ENCODE measurements at places on chromosomes 3 and 15.

DNA sequence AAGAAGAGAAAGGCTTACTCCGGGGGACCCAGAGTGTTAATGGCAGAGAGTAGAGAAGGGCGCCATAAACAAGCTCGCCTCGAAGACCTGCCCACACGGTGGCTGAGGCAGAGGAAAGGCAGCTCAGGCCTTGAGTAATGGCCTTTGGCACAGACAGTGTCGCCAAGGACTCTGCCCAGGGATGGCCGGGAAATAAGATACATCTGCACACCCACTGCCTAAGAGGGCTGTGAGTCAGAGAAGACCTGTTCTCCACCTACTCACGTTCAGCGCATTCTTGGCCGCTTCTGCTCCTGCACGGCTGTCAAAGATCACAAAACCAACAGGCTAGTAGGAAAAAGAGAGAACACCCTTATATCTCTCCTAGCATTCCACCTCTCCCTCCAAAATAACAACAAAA is 26.2 kb downstream of the RBPMS2 start:
- DNase-seq = no peak

GRCh38 chr15:25179673-25180511 is 225.1 kb downstream of the SNRPN start:
- no peak for DNase-seq

DNA sequence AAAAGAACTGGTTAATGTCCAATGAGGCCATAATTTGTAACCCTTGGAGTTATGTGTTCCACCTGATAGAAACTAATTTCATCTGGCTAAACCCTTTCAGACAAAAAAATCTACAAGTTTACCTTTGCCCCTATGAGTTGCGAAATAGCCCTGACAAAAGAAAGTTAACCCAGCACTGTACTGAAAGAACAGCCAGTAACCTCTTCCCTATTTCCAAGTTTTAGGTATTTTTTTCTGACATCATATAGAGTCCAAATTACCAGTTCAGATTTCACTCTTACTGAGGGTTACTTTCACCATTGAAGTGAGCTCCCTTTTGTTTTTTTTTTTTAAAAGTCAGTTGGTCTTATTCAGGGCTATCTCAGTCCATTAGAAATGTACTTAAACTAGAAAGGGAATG is 42.8 kb upstream of the PTPRG start:
- DNase-seq = no peak

DNA sequence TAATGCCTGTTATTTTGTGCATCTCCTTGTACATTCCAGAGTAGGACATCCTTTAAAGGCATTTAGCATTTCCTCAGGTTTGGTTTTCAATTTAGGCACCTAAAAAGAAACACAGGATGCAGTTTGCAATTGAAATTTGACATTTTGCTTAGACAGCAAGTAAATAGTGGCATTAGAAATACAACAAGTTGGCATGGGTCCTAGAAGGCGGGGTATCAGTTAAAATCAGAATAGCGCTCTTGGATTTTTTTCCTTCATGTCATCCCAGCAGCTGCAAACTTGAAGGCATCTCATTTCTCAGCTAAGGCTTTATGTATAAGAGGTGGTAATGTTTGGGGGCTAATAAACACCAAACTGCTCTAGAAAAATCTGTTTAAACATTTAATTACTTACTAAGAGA is 47.5 kb upstream of the SKOR1 start:
- no peak for DNase-seq

- DNase-seq = no peak
Observed at GRCh38 chr3:41274944-41275668, 75.8 kb downstream of the CTNNB1 start.

DNA sequence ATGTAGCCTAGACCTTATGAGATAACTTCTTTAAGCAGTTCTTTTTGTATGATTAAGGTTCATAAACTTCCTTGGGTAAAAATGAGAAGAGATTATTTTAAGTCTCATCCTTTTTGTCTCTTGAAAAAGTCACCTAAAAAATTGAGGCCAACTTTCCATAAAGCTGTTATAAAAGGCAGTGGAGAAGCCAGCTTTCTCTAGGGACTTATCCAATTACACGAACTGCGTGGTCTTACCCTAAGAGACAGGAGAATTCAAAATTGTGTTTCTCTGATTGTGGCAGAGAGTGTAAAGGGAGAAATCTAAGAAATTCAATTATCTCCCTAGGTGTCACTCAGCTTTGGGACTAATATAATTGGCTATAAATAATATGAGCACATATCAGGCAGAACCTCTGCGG is 262.0 kb downstream of the SHOX2 start:
- DNase-seq = no peak

DNA sequence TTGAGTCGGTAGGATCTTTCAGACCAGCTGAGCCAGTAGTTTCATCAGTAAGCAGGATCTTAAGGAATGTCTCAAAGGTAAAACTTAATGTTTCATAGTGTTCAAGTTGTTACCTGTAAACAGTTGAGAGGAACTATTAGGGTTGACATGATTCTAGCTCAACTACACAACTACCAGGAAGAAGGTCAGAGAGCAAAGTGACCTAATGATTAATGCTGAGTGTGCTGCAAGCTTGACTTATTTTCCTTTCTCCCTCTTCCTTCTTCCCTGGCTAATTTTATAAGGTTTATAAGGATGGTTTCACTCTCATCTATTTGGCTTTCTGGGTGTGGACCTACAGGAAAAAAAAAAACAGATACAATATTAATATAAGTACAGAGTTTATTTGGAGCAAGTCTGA is 30.2 kb upstream of the LHFPL4 start:
- DNase-seq = no peak
